Eye (tissue), 1 donor: ENCODE measurements at places on chromosomes 5 and 9.
A peak's percentile ranks its signal among the peaks of the same experiment; 100 is the strongest.

DNA sequence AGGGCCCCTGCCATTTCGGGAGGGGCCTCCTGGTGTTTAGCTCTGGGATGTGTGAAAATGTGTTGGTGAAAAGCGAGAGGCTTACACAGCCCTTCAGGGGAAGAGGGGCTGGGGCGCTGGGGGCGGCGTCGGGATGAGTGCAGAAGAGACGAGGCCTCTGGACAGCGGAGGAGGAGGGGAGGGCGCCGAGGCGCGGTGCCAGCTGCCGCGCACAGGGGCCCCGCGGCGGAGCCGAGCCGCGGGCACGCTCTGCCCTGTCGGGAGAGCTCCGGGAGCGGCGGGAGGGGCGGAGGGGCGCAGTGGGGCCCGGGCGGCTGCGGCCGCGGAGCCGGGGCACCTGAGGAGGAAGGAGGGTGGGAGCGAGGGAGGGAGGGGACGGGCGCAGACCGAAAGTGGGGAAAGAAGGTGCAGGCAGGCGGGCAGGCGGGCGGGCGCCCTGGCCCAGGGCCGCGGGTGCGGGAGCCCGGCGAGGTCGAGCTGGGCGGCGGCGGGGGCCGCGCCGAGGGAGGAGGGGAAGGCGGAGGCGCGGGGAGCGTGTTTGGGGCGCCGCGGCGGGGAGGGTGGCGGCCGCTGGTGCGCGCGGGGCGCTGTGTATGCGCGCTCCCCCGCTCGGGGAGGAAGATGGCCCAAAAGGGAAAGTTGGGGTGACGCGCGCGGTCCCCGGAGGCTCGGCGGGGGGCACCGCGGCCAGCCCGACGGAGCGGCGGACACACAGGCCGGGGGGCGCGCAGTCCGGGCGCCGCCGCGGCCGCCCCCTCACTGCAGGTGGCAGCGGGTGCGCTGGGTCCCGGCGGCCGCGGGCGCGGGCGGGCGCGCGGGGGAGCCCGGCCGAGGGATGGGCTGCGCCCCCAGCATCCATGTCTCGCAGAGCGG is at the start of gene PDE8B:
PDE8B (plus strand) TSS at position 590 of the 873 bp plus-strand sequence; CDS start at position 836, 246 bp downstream.
- DNase-seq: peak; percentile 68

DNA sequence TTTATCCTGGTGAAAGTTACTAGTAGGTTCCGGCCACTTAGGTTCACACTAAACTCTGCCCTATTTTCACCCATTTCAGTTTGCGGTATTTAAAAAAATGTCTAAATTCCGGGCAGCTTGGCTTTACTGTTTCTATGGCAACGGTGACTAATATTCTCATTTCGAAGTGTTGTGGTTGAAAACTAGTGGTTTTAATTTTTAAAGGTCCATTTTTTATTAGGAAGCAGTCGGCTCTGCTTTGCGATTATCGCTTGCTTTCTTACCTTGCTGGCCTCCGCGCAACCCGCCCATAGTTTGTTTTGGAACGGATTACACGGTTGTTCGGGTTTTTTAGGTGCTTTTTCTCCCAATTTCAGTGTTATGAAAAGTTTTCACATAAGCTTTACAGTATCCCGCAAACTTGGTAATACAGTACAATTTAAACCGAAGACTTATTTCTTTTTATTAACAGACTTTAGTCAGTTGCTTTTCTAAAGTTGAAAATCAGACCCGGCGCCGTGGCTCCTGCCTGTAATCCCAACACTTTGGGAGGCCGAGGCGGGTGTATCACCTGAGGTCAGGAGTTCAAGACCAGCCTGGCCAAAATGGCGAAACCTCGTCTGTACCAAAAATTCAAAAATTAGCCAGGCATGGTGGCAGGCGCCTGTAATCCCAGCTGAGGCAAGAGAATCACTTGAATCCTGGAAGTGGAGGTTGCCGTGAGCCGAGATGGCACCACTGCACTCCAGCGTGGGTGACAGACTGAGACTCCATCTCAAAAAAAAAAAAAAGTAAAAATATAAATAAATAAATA is 1.6 kb downstream of the KDM4C start:
- peak; percentile 23 for DNase-seq

DNA sequence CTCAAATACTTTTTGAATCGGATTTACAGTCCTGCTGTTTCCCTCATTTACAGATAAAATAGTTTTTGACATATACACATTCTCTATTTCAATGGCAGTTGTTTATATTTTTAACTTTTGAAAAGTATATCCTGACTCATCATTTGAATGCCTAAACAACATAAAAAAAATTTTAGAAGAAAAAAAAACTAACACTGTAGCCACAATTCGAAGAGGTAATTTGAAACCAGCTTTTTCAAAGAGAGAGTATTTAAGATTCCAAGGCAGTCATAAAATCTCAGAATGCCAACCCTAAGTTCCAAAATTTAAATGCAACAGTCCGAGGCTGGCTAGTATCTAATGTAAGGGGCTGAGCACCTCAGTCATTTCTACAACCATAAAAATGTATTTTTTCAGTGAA is 626.8 kb downstream of the DNAH5 start:
- no peak for DNase-seq

GRCh38 chr9:108445431-108446071 is 410.2 kb downstream of the ACTL7B start:
- DNase-seq: no peak

- DNase-seq: no peak
Observed at GRCh38 chr9:117458066-117458465, 43.2 kb upstream of the ASTN2 start.

DNA sequence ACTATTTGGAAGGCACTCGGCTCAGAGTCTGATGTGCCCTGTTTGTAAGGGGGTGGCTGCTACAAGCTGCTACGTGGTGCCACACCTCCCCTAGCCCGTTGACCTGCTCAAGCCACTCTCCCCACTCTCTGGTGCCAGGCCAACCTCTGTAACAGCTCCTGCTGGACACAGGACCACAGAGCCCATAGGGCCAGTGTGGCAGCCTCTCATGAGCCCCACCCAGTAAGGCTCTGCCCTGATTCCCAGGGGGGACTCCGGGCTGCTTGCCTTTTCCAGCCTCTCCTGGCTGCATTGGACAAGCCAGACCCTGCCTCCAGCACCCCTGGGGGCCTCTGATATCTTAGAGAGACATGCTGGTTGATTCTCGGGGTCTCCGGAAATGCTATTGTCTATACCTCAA is 53.3 kb upstream of the ANGPTL2 start:
- no peak for DNase-seq

DNA sequence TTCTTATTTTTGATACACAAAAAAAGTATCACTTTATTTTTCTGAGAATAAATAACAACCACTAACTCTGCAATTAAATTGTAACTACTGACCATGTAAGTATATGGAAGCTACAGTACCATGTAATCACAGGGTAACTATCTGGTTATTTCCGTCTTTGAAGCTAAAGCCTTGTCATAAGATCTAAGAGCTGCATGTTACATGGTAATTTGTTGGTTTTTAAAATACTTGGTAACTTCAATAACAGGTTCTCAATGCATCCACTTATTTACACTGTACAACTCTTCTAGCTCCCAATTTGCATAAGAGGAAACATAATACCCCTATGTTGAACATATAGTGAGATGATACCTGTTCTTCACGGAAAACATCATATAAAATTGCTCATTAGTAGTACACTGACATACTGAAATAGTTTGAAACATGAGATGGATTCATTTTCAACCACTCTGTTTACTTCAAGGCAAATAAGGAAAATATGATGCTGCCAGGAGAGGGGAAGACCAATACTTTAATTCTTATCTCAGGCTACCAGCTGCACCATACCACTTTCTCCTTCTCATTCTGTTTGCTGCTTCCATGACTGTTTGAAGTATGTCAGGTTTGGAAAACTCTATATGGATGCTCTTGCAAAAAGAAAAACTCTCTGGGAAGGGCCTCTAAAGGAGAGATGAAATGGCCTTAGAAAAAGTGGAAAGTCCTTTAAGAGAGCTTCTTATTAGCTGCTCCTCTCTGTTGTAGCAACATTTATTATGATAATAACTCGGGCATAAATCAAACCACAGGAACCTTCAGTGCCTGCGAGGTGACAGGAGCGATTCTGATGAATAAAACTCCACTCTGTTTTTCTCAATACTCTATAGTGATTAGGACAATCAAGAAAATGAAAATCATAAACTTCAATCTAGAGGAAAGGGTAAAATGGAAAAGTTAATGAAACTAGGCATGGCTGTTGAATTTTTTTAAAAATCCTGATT is 150.2 kb downstream of the KIAA0825 start:
- DNase-seq: no peak
